ENCODE measurements at places on chromosomes 13 and 19. TPM values are rescaled to one million over a fixed set of nuclear protein-coding genes. Genes with fewer than 3 reads are reported as not detected.

Gene NCAN
- 0.04 TPM for total RNA-seq

GRCh38 chr13:77460195-77460594, 75.3 kb upstream of the SCEL start:
- no peaks in the 10 kb centered on the region for H3K36me3 ChIP-seq
- H3K4me3 ChIP-seq = no peak overlapping the region
- H3K27ac ChIP-seq = no peak overlapping the region
- no peaks in the 10 kb centered on the region for H3K27me3 ChIP-seq
- no peak for DNase-seq

DNA sequence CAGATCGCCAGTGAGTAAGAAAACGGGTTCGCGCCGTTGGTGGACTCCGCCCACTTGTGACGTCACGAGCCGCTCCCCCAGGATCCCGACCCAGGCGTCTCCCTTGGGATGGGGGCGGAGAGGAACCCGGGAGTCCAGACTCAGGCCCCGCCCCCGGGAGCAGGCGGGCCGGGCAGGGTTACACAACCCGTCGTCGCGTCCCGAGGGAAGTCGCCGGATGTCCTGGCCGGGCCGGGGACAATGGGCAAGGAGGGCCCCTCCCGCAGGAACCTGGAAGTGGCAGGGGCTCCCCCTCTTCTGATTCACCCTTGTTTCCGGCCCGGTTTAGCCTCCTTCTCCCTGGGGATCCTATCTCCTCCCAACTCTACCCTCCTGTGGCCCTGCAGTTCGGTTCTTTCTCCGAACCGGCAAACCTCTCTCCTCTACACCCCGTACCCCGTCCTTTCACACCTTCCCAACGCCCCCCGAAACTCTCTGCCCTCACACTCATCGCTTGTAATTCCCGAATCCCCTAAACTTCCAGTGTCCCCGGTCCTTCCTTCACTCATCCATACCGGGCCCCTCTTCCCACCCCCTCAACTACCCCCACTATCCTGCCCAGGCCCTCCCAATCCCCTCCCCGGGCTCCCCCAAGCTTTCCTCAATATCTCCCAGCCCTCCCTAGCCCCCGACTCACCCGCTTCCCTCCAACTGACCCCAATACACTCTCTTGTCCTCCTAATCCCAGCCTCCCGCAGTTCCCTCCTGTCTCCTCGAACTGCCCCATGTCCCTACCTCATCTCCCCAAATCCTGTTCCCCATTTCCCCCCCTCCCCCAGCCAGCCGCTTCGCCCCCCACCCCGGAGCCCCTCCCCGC, 20.0 kb upstream of the ERCC1 start:
- peaks cover 56% of the 10 kb centered on the region for H3K4me1 ChIP-seq
- H3K27me3 ChIP-seq = no peaks in the 10 kb centered on the region
- H3K4me3 ChIP-seq = peak overlapping the region; percentile 52
- peak overlapping the region; percentile 92 for H3K27ac ChIP-seq
- no peaks in the 10 kb centered on the region for H3K36me3 ChIP-seq

DNA sequence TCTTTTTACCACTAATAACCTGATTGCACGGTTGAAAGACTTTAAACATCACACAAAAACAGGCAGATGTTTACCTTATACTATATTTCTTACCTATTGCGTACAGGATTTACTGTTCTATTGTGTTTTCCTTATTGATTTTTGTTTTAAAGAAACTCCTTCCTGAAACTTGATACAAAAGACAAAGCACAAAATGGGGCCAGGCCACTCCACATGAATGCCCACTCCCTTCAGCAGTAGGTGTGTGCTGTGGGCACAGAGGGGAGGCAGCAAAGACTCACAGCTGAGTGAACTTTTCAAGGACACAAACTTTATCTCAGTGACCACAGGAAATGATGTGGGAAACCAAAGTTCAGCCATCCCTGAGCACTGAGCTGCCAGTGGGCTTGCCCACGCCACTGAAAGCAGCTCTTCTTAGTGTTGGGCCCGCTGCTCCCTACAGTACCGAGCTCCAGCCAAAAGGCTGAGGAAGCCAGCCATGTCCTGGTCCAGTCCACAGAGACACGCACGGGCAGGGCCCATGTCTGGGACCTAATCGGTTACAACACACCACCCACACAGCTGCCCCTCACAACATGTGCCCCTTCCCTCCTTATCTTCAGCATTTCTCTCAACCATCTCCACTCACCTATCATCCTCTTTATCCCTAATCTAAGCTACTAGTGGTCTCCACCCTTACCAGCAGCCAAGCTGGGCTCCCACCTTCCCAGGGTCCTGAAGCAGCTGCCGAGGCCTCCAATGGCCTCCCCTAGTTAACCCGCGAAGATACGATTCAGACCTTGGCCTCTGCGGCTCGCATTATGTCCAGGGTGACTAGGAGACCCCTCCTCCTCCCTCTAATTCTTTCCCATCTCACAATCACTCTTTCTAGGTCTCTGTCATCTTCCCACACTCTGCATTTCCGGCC, 39.5 kb downstream of the ATP7B start:
- no peak overlapping the region for H3K4me3 ChIP-seq
- DNase-seq = no peak
- peaks cover 55% of the 10 kb centered on the region for H3K36me3 ChIP-seq
- H3K27ac ChIP-seq = no peak overlapping the region

GRCh38 chr13:93529961-93530360, 303.4 kb downstream of the GPC6 start:
- no peaks in the 10 kb centered on the region for H3K36me3 ChIP-seq
- no peak overlapping the region for H3K27ac ChIP-seq
- H3K4me3 ChIP-seq = no peak overlapping the region

DNA sequence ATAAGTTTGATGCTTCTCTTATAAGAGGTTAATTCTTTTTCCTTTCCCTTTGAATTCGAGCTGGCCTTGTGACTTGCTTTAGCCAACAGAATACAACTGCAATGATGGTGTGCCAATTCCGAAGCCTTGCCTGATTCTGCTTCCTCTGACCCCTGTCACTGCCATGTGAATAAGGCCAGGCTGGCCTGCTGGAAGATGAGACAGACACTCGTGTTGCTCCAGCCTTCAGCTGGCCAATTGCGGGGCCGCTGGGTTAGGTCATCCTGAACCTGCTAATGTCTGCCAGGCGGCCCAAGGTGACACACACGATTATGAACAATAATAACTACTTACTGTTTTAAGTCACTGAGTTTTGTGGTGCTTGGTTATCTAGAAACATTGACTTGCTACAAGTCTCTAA, 352.0 kb downstream of the MYO16 start:
- H3K36me3 ChIP-seq = no peaks in the 10 kb centered on the region
- no peaks in the 10 kb centered on the region for H3K4me1 ChIP-seq
- no peak overlapping the region for H3K27ac ChIP-seq
- no peaks in the 10 kb centered on the region for H3K27me3 ChIP-seq
- H3K4me3 ChIP-seq = no peak overlapping the region

Gene PLPP2
- total RNA-seq = 4.4 TPM

Gene TTYH1
- not detected for total RNA-seq

- no peaks in the 10 kb centered on the region for H3K4me1 ChIP-seq
- H3K36me3 ChIP-seq = no peaks in the 10 kb centered on the region
- no peak overlapping the region for H3K4me3 ChIP-seq
- no peak overlapping the region for H3K27ac ChIP-seq
- no peak for DNase-seq
Measured at GRCh38 chr13:76014406-76015318, 378.5 kb downstream of the LMO7 start.
